ENCODE measurements at places on chromosomes 13 and 19.

DNA sequence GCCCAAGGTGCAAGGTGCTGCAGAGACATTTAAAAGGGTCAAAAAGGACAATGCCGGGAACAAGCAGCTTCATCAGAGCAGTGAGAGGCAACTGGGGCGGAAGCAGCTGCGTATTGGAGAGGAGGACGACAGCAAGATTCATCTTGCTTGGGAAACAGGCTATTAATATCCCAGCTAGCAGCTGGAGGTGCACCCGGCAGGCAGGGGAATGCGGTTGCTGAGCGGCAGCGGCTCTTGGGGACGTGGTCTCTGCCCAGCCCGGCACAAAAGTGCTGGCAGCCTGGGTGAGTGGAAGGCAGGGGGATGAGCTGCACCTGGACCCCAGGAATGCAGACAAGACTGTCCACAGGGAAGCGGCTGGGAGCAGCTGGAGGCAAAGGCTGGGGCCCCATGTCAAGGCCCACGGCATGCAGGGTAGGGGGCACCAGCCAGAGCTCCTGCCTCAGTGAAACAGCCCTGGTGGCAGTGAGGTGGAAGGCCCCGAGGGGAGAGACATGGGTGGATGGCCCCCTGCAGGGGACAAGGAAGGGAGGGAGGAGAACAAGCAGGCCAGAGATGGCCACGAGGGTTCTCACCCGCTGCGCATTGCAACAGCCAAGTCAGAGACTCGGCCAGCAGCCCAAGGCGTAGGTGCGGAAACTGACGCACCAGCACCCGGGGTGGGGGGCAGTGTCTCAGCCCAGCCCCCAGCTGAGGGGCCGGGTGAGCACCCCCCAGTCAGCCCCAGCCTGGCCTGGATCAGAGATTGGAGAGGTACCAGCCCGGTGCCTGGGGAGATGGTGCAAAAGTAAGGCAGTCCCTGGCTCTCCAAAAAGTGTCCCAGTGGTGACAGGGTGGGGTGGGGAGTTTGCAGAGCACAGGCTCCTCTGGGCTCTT, 34.4 kb downstream of the PEPD start:
- no peak for DNase-seq

GRCh38 chr19:34574704-34575103, 93.1 kb downstream of the WTIP start:
- DNase-seq = no peak

GRCh38 chr19:6739390-6739882, at the start of gene TRIP10:
TSS of gene TRIP10 (plus strand) at chr19:6739680. CDS start at chr19:6739762, 82 bp downstream.
- peak; percentile 79 for DNase-seq

- DNase-seq = no peak
Measured at GRCh38 chr13:97302611-97303010, 80.5 kb downstream of the MBNL2 start.

- no peak for DNase-seq
Measured at GRCh38 chr13:39335721-39336120, 267.3 kb downstream of the LHFPL6 start.

DNA sequence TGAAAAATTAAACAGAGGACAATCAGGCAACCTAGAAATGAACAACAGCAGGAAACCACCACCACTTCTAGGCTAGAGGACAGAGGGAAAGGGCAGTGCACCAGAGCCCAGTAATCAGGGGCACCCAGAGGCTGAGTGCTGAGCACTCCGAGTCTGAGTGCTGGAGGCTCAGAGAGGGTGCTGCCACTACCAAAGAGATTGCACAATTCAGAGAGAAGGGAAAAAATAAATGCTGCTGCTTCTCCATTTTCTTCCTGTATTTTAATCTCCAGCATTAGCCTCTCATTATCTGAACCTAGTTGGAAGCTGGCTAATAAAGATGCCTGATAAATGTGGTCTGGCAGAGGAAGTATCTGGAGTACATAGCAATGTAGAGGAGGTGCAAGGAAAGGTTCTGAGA, 11.8 kb upstream of the ZNF175 start:
- no peak for DNase-seq
